ENCODE measurements at places on chromosomes 3 and 15.

DNA sequence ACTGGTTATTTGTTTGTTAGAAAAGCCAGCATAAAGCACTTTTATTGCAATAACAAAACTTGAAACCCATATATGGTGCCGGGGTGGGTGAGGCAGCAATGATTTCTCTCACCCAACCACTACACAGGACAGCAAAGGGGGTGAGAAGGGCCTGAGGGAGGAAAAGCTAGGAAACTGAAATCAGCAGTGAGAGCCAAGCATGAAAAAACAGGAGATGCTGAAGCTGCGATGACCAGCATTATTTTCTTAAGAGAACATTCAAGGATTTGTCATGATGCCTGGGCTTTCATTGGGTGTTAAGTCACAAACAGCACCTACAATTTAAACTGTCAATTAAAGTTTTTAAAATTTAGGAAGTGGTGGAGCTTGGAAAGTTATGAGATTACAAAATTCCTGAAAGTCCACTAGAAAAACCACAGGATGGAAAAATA lies 11.9 kb upstream of the TM4SF4 start:
- H3K4me1 ChIP-seq = no peaks in the 10 kb centered on the region
- no peaks in the 10 kb centered on the region for H3K27me3 ChIP-seq
- H3K27ac ChIP-seq = no peak overlapping the region
- H3K36me3 ChIP-seq = no peaks in the 10 kb centered on the region

GRCh38 chr15:58666957-58667356 lies 82.5 kb downstream of the ADAM10 start:
- no peaks in the 10 kb centered on the region for H3K27me3 ChIP-seq
- H3K4me1 ChIP-seq = peaks cover 8% of the 10 kb centered on the region
- no peak overlapping the region for H3K4me3 ChIP-seq
- peaks cover 2% of the 10 kb centered on the region for H3K36me3 ChIP-seq
- no peak overlapping the region for H3K27ac ChIP-seq

DNA sequence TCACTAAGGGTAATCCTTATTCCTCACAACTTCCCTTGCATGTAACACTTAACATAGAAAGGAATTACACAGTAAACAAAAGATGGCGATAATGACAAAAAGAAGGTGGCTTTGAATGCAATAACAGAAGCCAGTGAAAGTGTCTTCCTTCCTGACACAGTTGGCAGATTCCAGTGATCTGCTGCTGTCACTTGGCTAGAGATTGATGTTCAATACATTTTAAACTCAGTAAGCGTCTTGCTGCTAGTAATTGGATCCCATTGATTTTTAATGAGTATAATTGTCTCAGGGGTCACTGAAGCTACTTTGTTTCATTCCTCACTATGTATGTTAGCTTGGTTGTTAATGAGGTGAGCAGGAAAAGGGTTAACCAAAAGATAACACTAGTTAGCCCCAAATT lies 692.7 kb downstream of the NTRK3 start:
- H3K4me3 ChIP-seq = no peak overlapping the region
- H3K36me3 ChIP-seq = no peaks in the 10 kb centered on the region
- no peak overlapping the region for H3K27ac ChIP-seq
- peaks cover 7% of the 10 kb centered on the region for H3K4me1 ChIP-seq
- no peaks in the 10 kb centered on the region for H3K27me3 ChIP-seq

- no peak overlapping the region for H3K4me3 ChIP-seq
- DNase-seq = no peak
- H3K36me3 ChIP-seq = peaks cover 98% of the 10 kb centered on the region
Measured at GRCh38 chr3:134363381-134363755, 10.9 kb downstream of the AMOTL2 start.

DNA sequence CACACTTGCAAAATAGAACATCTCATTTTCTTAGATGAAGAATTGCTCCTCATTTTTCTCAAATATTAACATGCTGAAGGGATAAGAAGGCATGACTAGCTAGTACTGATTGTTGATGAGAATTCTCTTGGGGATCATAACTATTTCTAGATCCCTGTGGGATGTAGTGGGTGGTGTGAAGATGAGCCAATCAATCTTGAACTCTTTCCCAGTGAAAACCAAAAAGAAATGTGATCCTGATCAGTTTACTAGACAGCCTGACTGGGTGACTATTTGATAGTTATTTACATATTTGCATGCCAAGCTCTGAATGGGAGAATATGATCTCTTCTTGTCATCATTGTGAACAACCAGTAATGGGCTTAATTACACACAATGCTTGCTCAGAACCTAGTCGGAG lies 63.7 kb downstream of the ZIC1 start:
- no peak overlapping the region for H3K27ac ChIP-seq
- no peak overlapping the region for H3K4me3 ChIP-seq
- H3K36me3 ChIP-seq = no peaks in the 10 kb centered on the region
- H3K4me1 ChIP-seq = no peaks in the 10 kb centered on the region

DNA sequence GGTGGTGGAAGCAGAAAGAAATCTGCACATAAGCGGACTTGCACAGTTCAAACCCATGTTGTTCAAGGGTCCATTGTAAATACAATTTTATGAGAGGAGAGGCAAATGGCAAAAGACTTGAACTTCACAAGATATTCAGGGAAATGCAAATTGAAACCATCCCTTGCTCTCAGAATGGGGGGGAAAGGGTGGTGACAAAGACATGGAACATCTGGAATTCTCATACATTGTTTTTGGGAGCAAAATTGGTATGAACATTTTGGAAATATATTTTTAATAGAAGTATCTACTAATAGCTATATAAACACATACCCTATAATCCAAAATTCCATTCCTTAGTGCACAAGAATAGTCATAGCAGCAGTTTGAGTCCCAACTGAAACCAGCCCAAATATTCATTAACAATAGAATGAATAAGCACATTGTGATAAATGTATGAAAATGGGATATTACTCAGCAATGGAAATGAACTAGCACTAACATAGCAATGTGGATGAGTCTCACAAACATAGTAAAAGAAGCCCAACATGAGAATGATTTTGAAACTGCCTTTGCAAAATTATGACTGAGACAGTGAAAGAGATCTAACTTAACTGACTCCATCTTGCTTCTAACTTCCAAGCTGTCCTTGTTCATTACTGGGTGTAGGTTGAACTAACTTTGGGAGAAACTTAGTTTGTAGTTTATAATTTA lies 77.2 kb downstream of the CD200R1L start:
- H3K4me3 ChIP-seq = no peak overlapping the region
- H3K27ac ChIP-seq = no peak overlapping the region
- H3K4me1 ChIP-seq = no peaks in the 10 kb centered on the region
- no peak for DNase-seq

GRCh38 chr3:20141851-20142250 lies 44.2 kb downstream of the SGO1 start:
- no peak overlapping the region for H3K4me3 ChIP-seq
- peak overlapping the region; percentile 78 for H3K27ac ChIP-seq
- DNase-seq = peak; percentile 86

DNA sequence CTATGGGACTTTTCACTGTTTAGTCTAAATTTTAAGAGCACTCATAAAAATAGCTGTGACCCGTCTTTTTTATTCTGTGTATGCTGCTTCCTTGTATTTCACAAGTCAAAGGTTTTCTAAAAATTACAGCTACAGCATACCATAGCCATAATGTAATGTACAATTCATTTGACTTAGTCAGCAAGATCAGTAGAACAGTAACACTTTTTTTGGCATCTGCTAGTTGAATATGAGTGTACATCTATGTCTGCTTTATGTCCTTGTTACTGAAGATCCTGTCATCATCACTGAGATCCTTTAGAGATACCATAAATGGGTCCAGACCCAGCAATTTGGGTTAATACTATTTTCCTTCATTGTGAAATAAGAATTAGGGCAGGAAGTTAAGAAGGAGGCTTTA lies 42.2 kb downstream of the CMSS1 start:
- H3K36me3 ChIP-seq = peaks cover 60% of the 10 kb centered on the region
- no peak for DNase-seq
- peaks cover 5% of the 10 kb centered on the region for H3K4me1 ChIP-seq
- H3K4me3 ChIP-seq = no peak overlapping the region
- no peaks in the 10 kb centered on the region for H3K27me3 ChIP-seq

- H3K36me3 ChIP-seq = peaks cover 42% of the 10 kb centered on the region
- no peaks in the 10 kb centered on the region for H3K4me1 ChIP-seq
- no peak overlapping the region for H3K27ac ChIP-seq
- no peak overlapping the region for H3K4me3 ChIP-seq
- H3K27me3 ChIP-seq = no peaks in the 10 kb centered on the region
Measured at GRCh38 chr15:99238849-99239248, 10.5 kb downstream of the TTC23 start.

GRCh38 chr3:134937256-134938028 lies 142.4 kb downstream of the EPHB1 start:
- H3K27me3 ChIP-seq = no peaks in the 10 kb centered on the region
- H3K36me3 ChIP-seq = no peaks in the 10 kb centered on the region
- H3K4me3 ChIP-seq = no peak overlapping the region
- H3K27ac ChIP-seq = peak overlapping the region; percentile 99
- peak; percentile 94 for DNase-seq
- H3K4me1 ChIP-seq = peaks cover 46% of the 10 kb centered on the region

GRCh38 chr3:98540346-98540745 lies 8.6 kb downstream of the GPR15 start:
- no peak overlapping the region for H3K4me3 ChIP-seq
- H3K4me1 ChIP-seq = no peaks in the 10 kb centered on the region
- no peak for DNase-seq
- H3K36me3 ChIP-seq = no peaks in the 10 kb centered on the region

GRCh38 chr3:69588170-69588569 lies 151.1 kb upstream of the MITF start:
- no peaks in the 10 kb centered on the region for H3K27me3 ChIP-seq
- H3K27ac ChIP-seq = no peak overlapping the region
- no peak overlapping the region for H3K4me3 ChIP-seq
- no peaks in the 10 kb centered on the region for H3K4me1 ChIP-seq
- H3K36me3 ChIP-seq = no peaks in the 10 kb centered on the region
- DNase-seq = no peak

DNA sequence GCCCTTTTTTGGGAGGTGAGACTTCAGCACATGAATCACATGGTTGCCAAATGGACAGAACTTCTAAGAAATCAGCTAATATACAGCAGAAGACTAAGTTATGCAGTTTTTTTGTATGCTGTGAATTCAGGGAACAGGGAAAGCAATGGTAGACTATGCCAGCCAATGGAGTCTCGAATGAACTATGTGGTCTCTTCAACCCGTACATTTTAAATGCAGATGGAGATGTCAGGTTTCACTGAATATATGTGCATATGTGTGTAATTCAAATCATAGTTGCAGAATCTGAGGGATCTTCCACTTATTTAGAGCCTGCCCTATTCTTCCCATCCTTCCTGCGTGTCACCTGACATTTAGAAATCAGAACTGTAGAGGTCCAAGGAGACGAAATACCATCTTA lies 187.9 kb downstream of the SLCO3A1 start:
- no peak overlapping the region for H3K27ac ChIP-seq
- H3K4me1 ChIP-seq = no peaks in the 10 kb centered on the region
- H3K4me3 ChIP-seq = no peak overlapping the region
- H3K27me3 ChIP-seq = no peaks in the 10 kb centered on the region

DNA sequence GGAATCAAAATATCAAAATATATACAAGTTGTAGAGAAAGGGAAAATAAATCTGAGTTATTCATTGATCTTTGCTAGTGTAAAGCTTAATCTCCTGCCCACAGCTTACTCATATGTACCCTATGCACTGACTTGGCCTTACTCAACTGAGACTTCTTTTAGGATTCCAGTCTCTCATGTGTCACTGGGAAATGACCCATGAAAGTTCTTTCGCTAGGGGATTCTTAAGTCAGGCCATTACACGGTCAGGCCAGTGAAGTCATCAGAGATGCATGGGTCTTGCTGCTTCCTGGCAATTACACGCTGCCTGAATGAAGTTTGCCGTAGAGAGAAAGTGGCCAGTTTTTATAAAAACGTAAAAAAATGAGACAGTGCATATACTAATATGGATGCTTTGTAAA lies 20.7 kb upstream of the LPP start:
- DNase-seq = no peak
- H3K4me1 ChIP-seq = no peaks in the 10 kb centered on the region
- H3K4me3 ChIP-seq = no peak overlapping the region
- no peaks in the 10 kb centered on the region for H3K36me3 ChIP-seq
- H3K27me3 ChIP-seq = no peaks in the 10 kb centered on the region

- H3K4me3 ChIP-seq = no peak overlapping the region
- peaks cover 7% of the 10 kb centered on the region for H3K4me1 ChIP-seq
- no peaks in the 10 kb centered on the region for H3K27me3 ChIP-seq
Measured at GRCh38 chr15:67922971-67923945, 83.4 kb upstream of the RNU6-1 start.

DNA sequence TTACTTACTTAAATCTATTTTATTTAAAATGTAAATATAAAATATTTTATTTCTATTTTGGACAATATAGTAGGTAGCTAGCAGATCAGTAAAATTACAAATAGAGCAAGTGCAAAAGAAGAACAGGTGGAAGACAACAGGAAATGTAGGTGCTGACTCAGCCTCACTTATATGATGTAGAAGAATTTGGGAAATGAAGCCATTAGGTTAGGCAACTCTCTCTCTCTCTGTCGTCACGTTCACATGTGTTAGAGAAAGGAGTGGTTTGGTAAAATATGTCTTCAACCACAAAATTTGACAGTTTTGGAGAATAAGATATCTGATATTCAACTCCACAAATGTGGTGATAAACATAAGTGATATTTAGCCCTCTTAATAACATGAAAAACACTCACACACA lies 532.5 kb upstream of the KCNMB2 start:
- no peak overlapping the region for H3K4me3 ChIP-seq
- H3K36me3 ChIP-seq = no peaks in the 10 kb centered on the region
- no peak for DNase-seq
- H3K4me1 ChIP-seq = no peaks in the 10 kb centered on the region

GRCh38 chr15:40695469-40695890 lies 506 bp downstream of the RAD51 start:
- DNase-seq = no peak
- peaks cover 6% of the 10 kb centered on the region for H3K4me1 ChIP-seq
- no peaks in the 10 kb centered on the region for H3K27me3 ChIP-seq
- peak overlapping the region; percentile 87 for H3K4me3 ChIP-seq

- no peak for DNase-seq
- H3K27ac ChIP-seq = peak overlapping the region; percentile 34
- no peaks in the 10 kb centered on the region for H3K36me3 ChIP-seq
- no peaks in the 10 kb centered on the region for H3K27me3 ChIP-seq
- H3K4me3 ChIP-seq = no peak overlapping the region
- peaks cover 30% of the 10 kb centered on the region for H3K4me1 ChIP-seq
Measured at GRCh38 chr15:90060797-90061196, 41.5 kb downstream of the IDH2 start.

GRCh38 chr3:38317192-38317759 lies 29.3 kb upstream of the XYLB start:
- H3K4me1 ChIP-seq = peaks cover 4% of the 10 kb centered on the region
- no peak overlapping the region for H3K4me3 ChIP-seq
- H3K36me3 ChIP-seq = no peaks in the 10 kb centered on the region
- DNase-seq = no peak
